Natural killer cell (primary cell): ENCODE measurements at places on chromosomes 7 and 10. TPM values are rescaled to one million over a fixed set of nuclear protein-coding genes. Genes with fewer than 3 reads are reported as not detected.

TAS2R41 gene
- not detected for total RNA-seq

- no peak for DNase-seq
These were observed 306.2 kb downstream of the SORCS3 start for GRCh38 chr10:104947314-104947713.

DNA sequence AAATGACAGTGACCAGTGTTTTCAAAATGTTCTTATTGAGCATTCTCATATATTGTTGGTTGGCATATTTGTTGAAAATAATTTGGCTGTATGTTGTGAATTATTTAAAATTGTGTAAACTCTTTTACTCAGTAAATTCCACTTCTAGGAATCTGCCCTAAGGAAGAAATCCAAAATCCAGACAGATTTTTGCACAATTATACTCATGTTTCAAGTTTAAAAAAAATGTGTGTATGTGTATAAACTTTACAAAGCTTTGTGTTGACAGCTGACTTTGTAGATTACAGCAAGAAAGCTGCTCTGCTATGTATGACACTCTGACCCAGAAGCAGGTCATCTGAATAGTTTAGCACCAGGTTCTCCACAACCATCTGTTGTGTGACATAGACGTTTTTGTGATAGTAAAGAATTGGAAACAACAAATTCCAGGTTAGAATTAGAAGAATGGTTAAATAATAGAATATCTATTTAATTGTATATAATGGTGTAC lies 21.6 kb downstream of the KIFBP start:
- no peak for DNase-seq

IL2RA gene
- 3.4 TPM for total RNA-seq
